Cortex of kidney (tissue), 1 donor: ENCODE measurements at places on chromosomes 7 and 10.

DNA sequence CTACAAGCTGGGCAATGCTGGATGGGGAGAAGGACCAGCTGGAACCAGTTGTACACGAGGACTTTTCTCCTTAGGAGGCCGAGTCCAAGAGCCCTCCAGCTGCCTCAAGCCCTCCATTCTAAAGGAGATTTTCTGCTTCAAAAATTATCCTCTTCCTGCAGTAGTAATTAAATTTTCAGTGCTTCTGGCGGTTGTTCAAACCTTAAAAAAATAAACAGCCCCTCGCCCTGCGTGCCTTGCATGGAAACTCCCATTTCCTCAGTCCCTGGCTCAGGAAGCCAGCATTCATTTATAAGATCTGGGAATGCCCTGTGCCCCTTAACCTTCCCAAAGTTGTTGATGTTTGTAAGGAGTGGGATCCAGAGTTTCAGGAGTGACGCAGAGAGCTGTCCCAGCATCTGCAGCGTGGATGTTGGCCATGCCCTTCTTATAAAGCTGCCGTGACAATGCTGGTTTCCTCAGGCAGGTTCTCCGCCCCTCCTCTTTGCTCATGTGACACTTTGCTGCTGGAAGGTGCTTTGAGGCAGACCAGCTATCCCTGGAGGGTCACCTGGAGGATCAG, 24.0 kb upstream of the ACTR3B start:
- no peak for DNase-seq

DNA sequence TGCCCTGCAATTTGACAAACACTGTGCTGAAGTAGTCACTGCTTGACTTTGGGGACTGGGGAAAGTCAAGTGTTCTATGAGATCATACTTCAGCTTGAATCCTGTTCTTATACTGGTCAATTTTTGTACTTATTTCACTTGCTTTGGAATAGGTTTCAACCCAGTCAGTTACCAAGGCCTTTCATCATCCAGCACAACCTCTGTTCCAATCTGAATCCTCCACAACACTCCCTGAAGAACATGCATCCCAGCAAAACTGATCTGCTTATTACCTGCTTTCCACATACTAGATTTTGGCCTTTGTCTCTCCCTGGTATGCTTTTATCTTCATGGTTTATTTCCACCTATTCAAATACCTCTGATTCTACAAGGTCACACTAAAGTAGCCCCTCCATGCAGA, 29.5 kb downstream of the DPY19L1 start:
- DNase-seq: no peak

- DNase-seq: no peak
Observed at GRCh38 chr10:86968994-86969355, 693 bp downstream of the ADIRF start.

DNA sequence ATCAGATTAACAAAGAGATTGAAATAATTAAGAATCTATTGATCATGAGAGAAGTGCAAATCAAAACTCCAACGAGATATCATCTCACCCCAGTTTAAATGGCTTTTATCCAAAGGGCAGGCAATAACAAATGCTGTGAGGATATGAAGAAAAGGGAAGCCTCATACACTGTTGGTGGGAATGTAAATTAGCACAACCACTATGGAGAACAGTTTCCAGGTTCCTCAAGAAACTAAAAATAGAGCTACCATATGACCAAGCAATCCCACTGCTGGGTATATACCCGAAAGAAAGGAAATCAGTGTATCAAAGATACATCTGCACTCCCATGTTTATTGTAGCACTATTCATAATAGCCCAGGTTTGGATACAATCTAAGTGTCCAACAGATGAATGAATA, 13.8 kb downstream of the FGL2 start:
- no peak for DNase-seq

- DNase-seq: no peak
Observed at GRCh38 chr7:116356333-116356965, 143.1 kb upstream of the CAV2 start.

DNA sequence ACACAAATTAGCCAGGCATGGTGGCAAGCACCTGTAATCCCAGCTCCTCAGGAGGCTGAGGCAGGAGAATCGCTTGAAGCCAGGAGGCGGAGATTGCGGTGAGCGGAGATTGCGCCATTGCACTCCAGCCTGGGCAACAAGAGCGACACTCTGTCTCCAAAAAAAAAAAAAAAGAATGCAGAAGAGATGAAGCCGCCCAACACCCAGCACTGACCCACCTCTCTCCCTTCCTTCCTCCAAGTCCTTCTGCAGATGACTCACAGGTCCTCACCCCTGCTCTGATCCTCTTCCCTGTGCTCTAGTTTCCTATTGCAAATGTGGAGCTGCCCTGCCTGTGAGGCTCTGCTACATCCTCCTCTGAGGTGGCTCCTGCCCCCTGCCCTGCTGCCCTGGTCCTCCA, 22.0 kb upstream of the OPALIN start:
- DNase-seq: no peak

- DNase-seq: no peak
Observed at GRCh38 chr7:29297194-29297890, 102.8 kb downstream of the CHN2 start.

DNA sequence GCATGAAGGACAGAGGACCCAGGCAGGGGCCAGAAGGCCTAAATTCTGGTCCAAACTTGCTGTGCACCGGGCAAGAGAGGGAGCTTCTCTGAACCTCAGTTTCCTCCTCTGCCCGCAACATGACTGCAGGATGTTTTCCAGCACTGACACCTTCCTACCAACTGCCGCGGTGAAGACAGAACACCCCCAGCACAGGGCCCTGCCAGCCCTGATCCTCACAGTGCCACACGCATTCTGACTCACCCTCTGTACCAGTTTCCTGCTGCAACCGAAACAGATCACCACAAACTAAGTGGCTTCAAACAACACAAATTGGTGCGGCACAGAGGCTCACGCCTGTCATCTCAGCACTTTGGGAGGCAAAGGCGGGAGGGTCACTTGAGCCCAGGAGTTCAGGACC, 18.1 kb downstream of the MAD1L1 start:
- DNase-seq: no peak

DNA sequence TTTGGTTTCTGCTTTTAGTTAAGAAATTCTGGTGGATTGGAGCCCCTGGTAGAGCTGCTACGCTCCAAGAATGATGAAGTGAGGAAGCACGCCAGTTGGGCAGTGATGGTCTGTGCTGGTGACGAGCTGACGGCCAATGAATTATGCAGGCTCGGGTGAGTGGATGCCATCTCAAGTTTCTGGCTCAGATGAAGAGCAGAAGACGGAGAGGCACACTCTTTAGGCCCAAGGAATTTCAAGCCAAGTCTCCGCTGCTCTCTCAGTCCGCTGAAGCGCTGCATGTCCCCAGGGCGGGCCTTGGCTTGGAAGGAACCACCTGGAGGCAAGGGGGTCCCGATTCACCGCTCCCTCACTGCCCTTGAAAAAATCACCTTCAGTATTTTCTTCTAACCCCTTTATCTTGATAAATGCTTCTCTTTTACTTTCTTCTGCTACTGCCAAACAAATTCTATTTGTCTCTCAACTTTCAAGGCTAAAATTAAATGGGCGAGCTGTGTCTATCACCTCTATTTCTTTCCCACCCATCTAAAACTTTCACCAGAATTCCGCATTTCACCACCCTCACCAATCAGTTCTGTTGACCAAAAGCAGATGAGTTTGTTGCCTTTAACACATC, 74.2 kb downstream of the ARMC3 start:
- DNase-seq: no peak
